ENCODE measurements at places on chromosomes 4 and X. TPM values are rescaled to one million over a fixed set of nuclear protein-coding genes. Genes with fewer than 3 reads are reported as not detected.
A peak's percentile ranks its signal among the peaks of the same experiment; 100 is the strongest.

GRCh38 chr4:119284876-119285780 lies 36.8 kb downstream of the FABP2 start:
- DNase-seq, result peak; percentile 34
- peak overlapping the region; percentile 37 for H3K4me3 ChIP-seq
- no peaks in the 10 kb centered on the region for H3K4me1 ChIP-seq
- H3K27ac ChIP-seq, result peak overlapping the region; percentile 37

The PAGE2B gene
- not detected for total RNA-seq

- no peaks in the 10 kb centered on the region for H3K36me3 ChIP-seq
- H3K4me3 ChIP-seq, result no peak overlapping the region
- no peak overlapping the region for H3K27ac ChIP-seq
- no peaks in the 10 kb centered on the region for H3K4me1 ChIP-seq
These were observed 158.2 kb downstream of the DEFB131A start for GRCh38 chr4:9602389-9602914.

The ASB12 gene
- not detected for total RNA-seq

- no peak overlapping the region for H3K4me3 ChIP-seq
- no peaks in the 10 kb centered on the region for H3K4me1 ChIP-seq
- no peaks in the 10 kb centered on the region for H3K27me3 ChIP-seq
- H3K36me3 ChIP-seq, result no peaks in the 10 kb centered on the region
- no peak overlapping the region for H3K27ac ChIP-seq
- peak; percentile 11 for DNase-seq
These were observed 127.4 kb upstream of the RPL34 start for GRCh38 chr4:108492816-108493595.

- peaks cover 27% of the 10 kb centered on the region for H3K27me3 ChIP-seq
- DNase-seq, result no peak
- H3K4me1 ChIP-seq, result peaks cover 2% of the 10 kb centered on the region
- no peak overlapping the region for H3K27ac ChIP-seq
- no peaks in the 10 kb centered on the region for H3K36me3 ChIP-seq
- H3K4me3 ChIP-seq, result no peak overlapping the region
These were observed 18.0 kb downstream of the CLNK start for GRCh38 chr4:10666616-10667015.

The GPC3 gene
- not detected for total RNA-seq

GRCh38 chrX:129736491-129736890 lies 2.3 kb upstream of the XPNPEP2 start:
- peaks cover 24% of the 10 kb centered on the region for H3K27me3 ChIP-seq
- H3K4me3 ChIP-seq, result no peak overlapping the region
- peaks cover 7% of the 10 kb centered on the region for H3K4me1 ChIP-seq
- no peak overlapping the region for H3K27ac ChIP-seq
- no peak for DNase-seq

- H3K36me3 ChIP-seq, result no peaks in the 10 kb centered on the region
- no peak for DNase-seq
- H3K4me1 ChIP-seq, result no peaks in the 10 kb centered on the region
- no peak overlapping the region for H3K4me3 ChIP-seq
- H3K27me3 ChIP-seq, result no peaks in the 10 kb centered on the region
- H3K27ac ChIP-seq, result no peak overlapping the region
These were observed 628.9 kb downstream of the TLL1 start for GRCh38 chr4:166501941-166502382.

- H3K4me3 ChIP-seq, result no peak overlapping the region
- DNase-seq, result no peak
- peaks cover 2% of the 10 kb centered on the region for H3K27me3 ChIP-seq
- H3K4me1 ChIP-seq, result no peaks in the 10 kb centered on the region
These were observed 105.4 kb downstream of the MSN start for GRCh38 chrX:65772842-65773241.

- DNase-seq, result no peak
- H3K4me3 ChIP-seq, result no peak overlapping the region
- H3K27ac ChIP-seq, result no peak overlapping the region
- H3K36me3 ChIP-seq, result no peaks in the 10 kb centered on the region
These were observed 132.0 kb upstream of the HDX start for GRCh38 chrX:84634201-84634782.

GRCh38 chrX:120514236-120514635 lies 45.1 kb upstream of the LAMP2 start:
- 0 out of 2 replicates have a peak, but pooled peaks cover 2% of the 10 kb centered on the region for H3K4me1 ChIP-seq
- H3K27me3 ChIP-seq, result no peaks in the 10 kb centered on the region
- peak; percentile 25 for DNase-seq
- no peak overlapping the region for H3K27ac ChIP-seq
- no peaks in the 10 kb centered on the region for H3K36me3 ChIP-seq

The SSX2 gene
- not detected for total RNA-seq

- no peak overlapping the region for H3K4me3 ChIP-seq
- H3K27ac ChIP-seq, result no peak overlapping the region
- peaks cover 3% of the 10 kb centered on the region for H3K4me1 ChIP-seq
- peak; percentile 40 for DNase-seq
- no peaks in the 10 kb centered on the region for H3K27me3 ChIP-seq
- peaks cover 4% of the 10 kb centered on the region for H3K36me3 ChIP-seq
These were observed 55.6 kb downstream of the STIM2 start for GRCh38 chr4:26916195-26916594.

GRCh38 chrX:17021851-17022604 lies 75.6 kb downstream of the REPS2 start:
- H3K4me1 ChIP-seq, result no peaks in the 10 kb centered on the region
- no peaks in the 10 kb centered on the region for H3K36me3 ChIP-seq
- no peak overlapping the region for H3K4me3 ChIP-seq

DNA sequence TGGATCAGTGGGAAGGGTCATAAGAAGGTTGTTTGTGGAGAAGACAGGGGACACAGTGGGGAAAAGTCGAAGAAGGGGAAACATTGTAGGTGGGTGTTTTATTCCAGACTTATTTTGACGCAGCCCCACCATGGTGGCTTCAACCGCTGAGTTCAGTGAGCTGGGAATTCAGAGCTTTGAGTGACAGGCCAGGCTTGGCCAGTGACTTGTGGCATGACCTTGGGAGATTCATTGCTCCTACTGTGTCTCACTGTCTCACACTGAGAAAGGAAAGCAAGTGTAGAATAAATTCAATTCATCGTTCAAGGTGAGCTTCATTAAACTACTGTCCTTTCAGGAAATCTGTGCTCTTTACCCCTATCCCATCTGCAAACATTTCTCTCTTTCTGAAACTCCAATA lies 47.4 kb upstream of the SOD3 start:
- H3K4me1 ChIP-seq, result no peaks in the 10 kb centered on the region
- no peaks in the 10 kb centered on the region for H3K36me3 ChIP-seq
- H3K27ac ChIP-seq, result no peak overlapping the region
- H3K27me3 ChIP-seq, result no peaks in the 10 kb centered on the region

All from IMR-90 (cell line).